ENCODE measurements at places on chromosomes 6 and 20. TPM values are rescaled to one million over a fixed set of nuclear protein-coding genes. Genes with fewer than 3 reads are reported as not detected.

DNA sequence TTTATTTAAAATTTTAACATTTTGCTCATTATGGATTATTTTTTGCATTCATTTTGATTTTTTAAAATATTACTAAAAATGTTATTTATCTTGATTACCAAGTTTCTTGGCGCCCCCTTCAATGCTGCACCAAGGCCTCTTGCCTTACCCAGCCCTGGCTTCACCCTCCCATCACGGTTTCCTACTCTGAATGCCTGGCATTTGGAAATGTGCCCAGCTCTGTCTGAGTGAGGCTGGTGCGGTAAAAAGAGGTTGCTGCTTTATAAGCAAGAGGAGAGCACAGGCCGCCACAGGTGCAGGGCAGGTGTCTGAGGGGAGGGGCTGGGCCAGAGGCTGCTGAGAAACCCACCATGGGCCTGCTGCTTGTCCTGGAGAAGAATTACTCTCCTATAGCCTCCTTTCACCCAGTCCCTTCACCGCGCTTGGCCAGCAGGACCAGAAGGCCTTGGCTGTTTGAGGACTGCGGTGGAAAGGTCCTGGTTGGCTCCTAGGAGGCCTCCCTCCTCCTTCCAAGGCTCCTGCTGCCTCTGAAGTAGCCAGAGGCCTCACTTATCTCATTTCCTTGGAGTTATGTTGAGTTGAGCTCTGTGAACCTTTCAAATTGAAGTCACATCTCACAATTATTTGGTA lies 62.6 kb downstream of the BANF2 start:
- no peak for DNase-seq

GRCh38 chr6:6927521-6928361 lies 180.0 kb upstream of the RREB1 start:
- DNase-seq, result no peak

The PPP1R14C gene
- not detected for total RNA-seq

- no peak for DNase-seq
Observed at GRCh38 chr6:18436341-18436740, 49.2 kb downstream of the RNF144B start.

- DNase-seq, result no peak
Observed at GRCh38 chr6:72654071-72654621, 32.3 kb downstream of the KCNQ5 start.

GRCh38 chr6:164105705-164106104 lies 691.2 kb downstream of the QKI start:
- no peak for DNase-seq

The KIF25 gene
- total RNA-seq, result not detected

The LINC00237 gene
- total RNA-seq, result not detected

- no peak for DNase-seq
Observed at GRCh38 chr6:170460641-170461040, 92.5 kb downstream of the PSMB1 start.

- DNase-seq, result no peak
Observed at GRCh38 chr20:14538433-14538832, 201.0 kb upstream of the FLRT3 start.

The CRYBG1 gene
- 23.0 TPM for total RNA-seq

The DEF6 gene
- total RNA-seq, result 156 TPM

The B3GALT4 gene
- 5.9 TPM for total RNA-seq

DNA sequence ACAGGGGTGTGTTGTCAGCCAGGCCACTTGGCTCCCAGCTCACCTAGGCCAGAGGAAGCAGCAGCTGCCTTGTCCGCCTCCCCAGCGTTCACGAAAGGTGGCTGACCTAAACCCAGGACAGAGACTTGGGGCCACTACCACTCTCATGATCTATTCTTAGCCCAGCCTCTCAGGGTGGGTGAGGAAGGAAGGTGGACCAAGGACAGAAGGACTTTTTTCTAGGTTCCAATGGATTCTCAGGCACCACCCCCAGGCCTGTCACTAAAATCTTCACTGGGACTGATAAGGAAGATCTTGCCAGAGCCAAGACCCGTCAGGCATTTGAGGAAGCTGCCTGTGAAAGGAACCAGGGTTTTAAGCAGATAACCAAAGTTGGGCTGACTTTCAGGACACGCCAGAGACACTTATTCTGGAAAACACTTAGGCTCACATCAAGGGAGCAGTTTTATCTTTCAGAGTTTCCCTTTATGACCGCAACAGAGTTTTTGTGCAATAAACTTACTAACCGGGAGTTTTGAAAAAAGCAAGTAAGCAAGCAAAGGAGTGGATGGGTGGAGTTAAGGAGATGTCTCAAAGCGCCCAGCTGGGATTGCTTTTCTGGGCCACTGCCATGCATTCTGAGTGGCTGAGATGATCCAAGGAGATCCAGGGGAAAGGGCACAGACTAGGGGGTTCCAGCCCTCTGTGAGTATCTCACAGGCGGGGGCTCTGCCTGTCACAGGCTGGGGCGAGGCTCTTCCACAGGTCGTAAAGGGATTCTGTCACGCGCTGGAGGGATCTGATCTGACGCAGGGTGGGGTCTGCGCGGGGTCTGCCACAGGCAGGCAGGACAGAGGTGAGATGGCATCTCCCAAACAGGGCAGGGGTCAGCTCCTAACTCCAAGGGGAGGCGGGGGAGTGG lies 989 bp downstream of the FITM2 start:
- DNase-seq, result no peak

- no peak for DNase-seq
Observed at GRCh38 chr20:41411391-41411847, 44.8 kb upstream of the EMILIN3 start.

GRCh38 chr6:143802833-143803565 lies 40.1 kb upstream of the LTV1 start:
- DNase-seq, result no peak

DNA sequence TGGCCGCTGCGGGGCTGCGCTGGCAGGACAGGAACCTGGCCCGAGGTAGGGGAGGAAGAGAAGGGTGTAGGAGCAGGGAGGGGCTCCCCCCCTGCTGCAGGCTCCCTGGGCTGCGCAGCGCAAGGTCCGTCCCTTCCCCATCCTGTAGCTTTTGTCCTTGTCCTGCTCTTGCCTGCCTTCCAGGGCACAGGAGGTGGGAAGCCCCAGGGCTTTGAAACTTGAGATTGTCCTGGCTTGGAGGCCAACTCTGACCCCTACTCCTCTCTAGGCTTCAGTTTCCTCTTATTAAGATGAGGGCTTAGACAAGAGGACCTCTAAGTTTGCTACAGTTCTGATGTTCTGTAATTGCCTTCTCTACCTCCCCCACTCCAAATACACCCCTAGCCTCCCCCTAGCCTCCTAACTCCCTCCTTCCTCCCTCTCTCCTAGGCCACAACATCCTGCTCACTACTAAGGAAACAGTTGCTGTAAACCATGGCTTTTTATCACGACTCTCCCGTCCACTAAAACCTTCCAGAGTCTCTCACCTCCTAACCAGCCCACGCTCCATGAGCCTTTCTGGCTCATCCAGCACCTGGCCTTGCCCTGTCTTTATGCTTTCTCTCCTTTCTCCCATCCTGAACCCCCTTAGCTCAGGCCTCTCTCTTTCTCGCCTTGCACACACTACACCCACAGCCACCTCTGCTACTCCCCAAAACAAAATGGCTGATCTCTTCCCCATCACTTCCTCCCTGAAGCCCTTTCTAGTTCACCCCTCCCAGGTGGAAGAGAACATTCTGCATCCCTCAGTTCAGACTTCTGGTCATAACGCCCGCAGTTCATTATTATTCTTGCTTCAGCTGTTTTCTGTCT lies 10.2 kb downstream of the UNC5CL start:
- DNase-seq, result peak; percentile 11

- no peak for DNase-seq
Observed at GRCh38 chr6:43347021-43347420, 22.4 kb downstream of the ZNF318 start.
